LNCaP clone FGC (cell line): ENCODE measurements at places on chromosomes 13 and 19.

DNA sequence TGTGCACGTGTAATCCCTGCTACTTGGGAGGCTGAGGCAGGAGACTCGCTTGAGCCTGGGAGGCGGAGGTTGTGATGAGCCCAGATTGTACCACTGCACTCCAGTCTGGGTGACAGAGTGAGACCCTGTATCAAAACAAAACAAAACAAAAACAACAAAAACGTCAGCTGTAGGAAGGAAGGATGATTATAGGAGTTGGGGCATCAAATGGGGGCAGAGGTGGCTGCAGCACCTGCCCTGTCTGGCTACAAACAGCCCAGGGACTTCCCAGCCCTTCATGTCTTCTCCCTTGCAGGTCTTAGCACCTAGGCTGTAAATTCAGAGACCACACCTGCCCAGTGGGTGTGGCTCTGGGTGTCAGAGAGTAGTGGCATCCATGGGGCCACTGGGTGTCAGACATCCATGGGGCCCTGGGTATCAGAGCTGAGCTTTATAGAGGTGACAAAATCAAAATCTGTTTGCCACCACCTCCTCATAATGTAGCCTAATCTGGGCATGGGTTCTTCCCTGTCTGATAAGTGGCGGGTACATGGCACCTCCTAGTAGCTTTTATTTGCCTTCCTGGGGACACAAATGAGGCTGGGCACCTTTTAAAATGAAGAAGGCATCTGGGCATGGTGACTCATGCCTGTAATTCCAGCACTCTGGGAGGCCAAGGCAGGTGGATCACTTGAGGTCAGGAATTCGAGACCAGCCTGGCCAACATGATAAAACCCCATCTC is 4.7 kb upstream of the B3GNT3 start:
- peak; percentile 17 for DNase-seq

DNA sequence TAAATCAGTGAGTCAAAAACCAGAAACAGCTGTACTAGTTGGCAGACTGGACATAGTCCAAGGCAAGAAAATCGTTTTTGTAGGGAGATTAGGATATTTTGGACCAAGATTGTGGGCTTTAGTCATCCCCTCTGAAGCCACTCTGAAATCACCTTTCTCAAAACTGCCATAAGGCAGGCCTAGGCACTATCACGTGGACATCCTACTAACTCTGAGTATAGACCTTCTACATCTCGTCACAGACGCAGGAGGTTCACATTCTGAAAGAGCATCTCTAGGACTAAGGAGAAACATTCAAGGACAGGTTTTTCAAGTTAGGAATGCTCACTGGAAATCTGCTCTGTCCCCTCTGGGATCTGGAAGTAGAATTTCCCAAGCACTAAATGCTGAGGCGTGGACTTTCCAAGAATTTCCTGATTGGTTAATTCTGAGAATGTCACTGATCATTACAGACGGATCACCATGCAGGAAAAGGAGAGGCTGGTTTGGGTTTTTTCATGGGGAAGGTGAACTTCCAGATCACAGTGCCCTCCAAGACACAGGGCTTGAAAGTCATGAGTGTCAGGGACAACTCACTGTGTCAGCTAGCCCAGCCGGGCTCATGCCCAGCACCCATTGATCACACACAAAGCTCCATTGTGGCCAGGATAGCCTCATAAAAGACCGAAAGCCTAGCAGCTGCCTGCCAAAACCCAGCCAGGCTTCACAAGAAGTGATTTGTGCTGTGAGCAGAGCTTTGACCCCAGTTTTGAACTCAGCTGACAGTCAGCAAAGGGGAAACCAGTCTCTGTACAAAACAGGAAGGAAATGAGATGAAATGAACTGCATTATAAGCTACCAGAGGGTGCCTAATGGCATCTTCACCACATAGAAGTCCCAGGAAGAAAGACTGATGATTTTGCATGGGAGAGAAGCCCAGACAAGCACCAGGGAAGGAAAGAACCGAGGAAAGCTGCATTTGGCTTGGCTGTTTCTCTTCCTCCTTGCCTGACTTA is 2.7 kb upstream of the RUBCNL start:
- no peak for DNase-seq

GRCh38 chr13:45838171-45838745 is 13.3 kb downstream of the SIAH3 start:
- no peak for DNase-seq

DNA sequence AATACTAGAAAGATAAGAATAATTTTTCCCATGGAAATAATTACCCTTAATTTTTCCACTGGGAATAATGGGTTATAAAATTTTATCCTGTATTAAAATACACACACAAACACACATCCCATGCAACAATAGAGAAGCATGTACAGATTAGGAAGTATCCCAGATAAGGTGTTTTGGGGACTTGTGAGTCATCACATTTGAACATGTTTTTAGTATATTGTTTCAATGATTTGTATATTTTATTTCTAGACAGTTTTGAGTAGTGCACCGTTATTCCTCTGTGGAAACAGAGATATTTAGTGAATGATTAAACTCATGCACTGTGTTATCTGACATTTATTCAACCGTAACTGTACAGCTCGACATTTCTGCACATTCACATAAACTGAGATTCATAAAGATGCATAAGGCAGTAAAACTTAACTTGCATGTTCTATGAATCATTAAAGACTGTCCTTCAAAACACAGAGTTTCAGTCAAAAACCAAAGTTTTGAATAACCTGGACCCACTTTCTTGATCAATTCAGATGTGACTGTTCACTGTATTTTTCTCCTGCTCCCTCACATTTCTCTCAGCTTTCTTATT is 30.1 kb downstream of the KLF12 start:
- no peak for DNase-seq

GRCh38 chr19:11138601-11139300 is 16.8 kb downstream of the SPC24 start:
- DNase-seq, result no peak

- DNase-seq, result no peak
Measured at GRCh38 chr19:54521022-54521859, 18.6 kb downstream of the LAIR2 start.

GRCh38 chr19:12723381-12723640 is 421 bp downstream of the TNPO2 start:
- DNase-seq, result no peak

- DNase-seq, result peak; percentile 58
Measured at GRCh38 chr13:51785712-51786424, 18.1 kb downstream of the DHRS12 start.

- no peak for DNase-seq
Measured at GRCh38 chr13:88622362-88622973, 951.3 kb downstream of the SLITRK5 start.

- no peak for DNase-seq
Measured at GRCh38 chr13:27419328-27419727, 5.1 kb upstream of the GTF3A start.

- DNase-seq, result no peak
Measured at GRCh38 chr19:3188627-3189596, 3.2 kb downstream of the NCLN start.

GRCh38 chr19:49678985-49679770 is 2.1 kb downstream of the PRMT1 start:
- DNase-seq, result no peak

DNA sequence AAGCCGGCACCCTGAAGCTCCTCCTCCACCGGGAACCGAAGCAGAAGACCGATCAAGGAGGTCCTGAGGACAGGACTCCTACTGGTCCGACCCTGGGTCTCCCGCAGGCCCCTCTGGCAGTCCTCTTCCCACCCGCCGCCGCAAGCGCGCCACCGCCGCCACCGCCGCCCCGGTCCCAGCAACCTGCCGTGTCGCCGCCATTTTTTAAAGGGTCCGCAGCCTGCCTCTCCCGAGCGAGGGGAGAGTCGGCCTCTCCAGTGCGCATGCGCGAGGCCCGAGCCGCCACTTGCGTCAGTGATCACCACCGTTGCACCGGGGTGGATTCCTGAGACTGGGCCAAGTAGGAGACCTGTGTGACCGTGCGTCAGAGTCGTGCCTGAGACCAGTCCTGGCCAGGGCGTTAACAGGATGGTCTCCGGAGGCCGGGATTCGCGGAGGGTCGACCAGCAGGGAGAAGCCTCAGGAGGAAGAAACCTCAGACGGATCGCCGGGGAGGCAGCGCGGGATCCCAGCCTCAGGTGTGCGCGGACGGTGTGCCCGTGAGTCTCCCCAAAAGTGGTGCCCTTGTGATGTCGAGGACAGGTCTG is 51.6 kb downstream of the ZNF146 start:
- no peak for DNase-seq

DNA sequence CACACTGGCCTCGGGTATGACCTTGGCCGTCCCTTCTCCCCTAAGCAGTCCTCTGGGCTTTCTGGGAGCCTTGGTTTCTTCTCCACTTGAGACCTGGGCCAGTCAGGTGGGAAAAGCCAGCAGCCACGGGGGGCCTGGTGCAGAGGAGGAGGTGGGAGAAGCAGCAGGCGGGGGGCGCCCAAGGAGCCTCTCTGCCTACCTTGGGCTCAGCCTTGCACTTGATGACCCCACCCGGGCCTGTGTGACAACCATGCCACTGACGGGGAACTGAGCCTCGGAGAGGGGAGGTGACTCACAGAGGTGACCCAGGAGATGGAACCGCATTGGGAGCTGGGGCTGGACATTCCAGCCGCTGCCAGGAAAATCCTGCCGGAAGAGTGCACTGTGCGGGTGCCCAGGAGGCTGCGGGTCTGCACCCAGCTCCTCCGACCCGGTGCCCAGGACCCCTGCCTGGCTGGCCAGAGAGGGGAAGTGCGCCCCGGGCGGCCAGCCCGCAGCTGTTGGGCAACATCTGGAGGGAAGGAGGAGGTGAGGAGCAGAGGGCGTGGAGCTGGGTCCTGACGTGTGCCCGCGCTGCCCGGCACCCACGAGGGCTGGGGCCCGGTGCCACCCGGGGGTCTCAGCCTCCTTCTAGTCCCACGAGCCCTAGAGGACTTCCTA is 23.4 kb upstream of the SLC7A10 start:
- no peak for DNase-seq

DNA sequence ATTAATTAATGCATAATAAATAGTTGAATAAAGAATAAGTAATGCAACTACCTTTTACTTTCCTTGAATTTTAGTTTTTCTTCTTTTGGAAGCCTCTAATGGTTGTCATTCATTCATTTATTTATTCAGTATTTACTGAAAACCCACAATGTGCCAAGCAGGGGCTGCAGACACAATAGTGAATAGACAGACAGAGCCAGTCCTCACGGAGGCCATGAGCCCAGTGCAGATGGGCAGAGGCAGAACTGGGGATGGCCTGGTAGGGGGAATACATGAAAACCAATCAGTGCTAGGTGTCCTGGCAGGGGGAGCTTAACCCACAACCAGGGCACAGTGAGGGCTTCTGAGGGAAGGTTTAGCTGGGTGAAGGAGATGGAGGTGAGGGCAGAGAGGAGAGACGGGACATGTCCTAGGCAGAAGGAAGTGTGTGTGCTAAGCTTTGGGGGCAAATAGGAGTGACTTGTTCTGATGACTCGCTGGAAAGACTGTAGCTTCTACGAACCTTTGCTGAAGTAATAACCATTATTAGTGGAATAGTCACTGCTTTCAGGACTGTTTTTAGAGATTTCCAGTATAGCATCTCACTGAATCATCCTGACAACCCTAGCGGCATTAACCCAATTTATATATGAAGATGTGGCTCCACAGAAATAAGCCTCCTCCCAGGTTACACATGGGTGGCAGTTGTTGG is 55.9 kb downstream of the ERCC5 start:
- no peak for DNase-seq

GRCh38 chr13:112574416-112574815 is 13.5 kb downstream of the TUBGCP3 start:
- DNase-seq, result no peak

GRCh38 chr19:18802354-18802753 is 11.2 kb upstream of the COMP start:
- DNase-seq, result no peak

DNA sequence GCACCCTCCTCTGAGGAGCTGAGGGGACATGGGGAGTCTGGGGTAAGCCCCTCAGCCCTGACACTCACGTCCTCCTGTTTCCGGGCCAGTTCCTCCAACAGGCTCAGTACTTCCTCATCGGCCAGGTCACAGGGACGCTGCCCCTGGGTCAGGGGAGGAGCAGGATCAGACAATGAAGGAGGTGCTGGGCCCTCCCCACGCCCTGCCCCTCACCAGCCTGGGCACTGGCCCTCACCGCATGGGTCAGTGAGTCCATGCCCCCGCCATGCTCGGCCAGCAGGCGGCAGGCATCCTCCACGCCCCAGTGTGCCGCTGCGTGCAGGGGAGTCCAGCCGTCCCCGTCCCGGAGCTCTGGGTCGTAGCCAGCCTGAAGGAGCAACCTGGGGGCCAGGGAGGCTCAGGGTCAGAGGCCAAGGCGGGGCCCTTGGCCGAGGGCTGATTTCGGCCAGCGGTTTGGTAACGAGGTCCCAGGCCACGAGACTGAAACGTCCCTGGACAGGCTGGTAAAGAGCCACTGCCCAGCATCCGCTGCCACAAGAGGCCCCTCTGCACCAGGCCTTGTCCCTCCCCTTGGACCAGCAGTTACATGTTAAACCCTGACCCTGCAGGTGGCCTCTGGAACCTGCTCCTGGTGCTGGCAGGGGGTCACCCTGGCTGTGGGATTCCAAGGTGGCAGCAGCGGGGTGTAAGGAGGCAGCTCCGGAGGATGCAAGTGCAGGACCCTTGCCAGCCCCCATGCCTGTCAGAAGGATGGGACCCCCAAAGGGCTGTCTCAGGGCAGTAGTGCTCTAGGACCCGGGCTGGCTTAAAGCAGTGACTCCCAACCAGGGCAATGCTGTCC is 18.5 kb downstream of the PPP1R12C start:
- DNase-seq, result no peak

DNA sequence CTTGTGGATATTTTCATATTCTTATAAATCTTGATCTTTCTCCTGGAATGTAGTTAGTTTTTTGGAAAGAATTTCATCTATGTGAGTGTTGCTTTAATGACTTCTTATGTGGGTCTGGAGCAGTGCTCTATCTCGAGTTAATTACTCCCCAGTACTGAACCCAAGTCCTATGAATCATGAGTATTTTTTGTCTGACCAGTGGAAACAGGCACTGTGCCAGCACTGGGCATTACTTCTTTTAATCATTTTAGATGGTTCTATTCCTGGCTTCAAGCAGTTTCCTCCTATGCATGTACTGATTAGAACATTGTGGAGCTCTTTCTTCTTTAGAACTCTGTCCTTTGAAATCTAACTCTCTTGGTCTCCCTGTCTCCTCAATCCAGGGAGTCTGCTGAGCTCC is 466.3 kb downstream of the PCDH17 start:
- DNase-seq, result no peak

DNA sequence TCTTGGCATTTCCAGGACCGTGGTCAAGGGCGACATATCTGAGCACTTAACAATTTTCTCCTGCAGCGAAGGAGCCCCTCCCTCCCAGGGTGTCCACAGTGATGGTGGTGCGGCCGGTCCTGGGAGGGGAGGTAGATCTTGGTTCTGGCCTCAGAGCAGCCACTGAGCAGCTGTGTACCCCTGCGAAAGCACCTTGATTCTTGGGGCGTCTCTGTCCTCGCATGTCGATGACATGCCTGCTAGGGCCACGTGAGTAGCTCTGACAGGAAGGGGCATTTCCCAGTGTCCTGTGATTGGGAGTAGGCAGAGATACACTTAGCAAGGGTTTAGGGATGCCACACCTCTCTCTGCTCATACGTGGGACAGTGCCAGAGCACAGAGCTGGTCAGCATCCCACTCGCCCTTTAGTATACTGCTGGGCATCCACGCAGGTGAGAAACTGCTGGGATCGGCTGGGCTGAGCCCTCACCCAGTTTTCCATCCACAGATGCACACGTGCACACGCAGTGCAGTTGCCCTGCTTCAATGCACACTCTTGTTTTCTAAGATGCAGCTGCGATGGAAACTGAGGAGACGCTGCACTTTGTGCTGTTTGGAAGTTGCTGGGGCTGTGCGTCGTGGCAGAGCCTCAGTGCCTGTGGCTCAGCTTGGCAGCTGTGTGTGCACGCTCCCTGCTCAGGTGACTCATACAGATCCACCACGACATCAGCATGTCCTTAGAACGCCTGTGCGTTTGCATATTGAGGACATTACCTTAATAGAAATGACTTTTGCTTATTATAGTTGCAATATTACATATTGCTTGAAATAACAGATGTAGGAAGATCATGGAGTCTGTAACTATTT is 66.8 kb downstream of the TEX29 start:
- no peak for DNase-seq
